ENCODE measurements at places on chromosomes 4 and X. TPM values are rescaled to one million over a fixed set of nuclear protein-coding genes. Genes with fewer than 3 reads are reported as not detected.

DNA sequence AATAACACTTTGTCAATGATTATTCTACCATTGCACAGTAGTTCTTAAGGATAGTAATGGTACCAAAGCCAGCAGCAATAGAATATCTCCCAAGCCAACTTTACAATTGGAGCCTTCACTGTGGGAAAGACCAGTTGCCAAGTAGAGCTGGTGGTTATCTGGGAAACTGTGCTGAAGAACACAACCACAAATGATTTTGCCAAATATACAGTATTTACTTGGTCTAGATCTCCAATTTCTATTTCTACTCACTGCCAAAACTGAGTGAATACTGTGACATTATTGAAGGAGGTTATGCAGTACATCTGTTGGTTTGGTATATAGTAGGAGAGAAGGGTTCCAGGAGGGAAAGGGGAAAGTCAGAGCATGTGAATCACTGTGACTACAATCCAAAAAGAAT is 3.8 kb downstream of the TET2 start:
- H3K27ac ChIP-seq = no peak overlapping the region
- DNase-seq = no peak
- H3K36me3 ChIP-seq = peaks cover 23% of the 10 kb centered on the region
- no peak overlapping the region for H3K4me3 ChIP-seq
- no peaks in the 10 kb centered on the region for H3K27me3 ChIP-seq

GRCh38 chr4:149980941-149981340 is 97.3 kb upstream of the DCLK2 start:
- no peaks in the 10 kb centered on the region for H3K36me3 ChIP-seq
- DNase-seq = peak; percentile 39
- no peak overlapping the region for H3K4me3 ChIP-seq
- no peak overlapping the region for H3K27ac ChIP-seq
- no peaks in the 10 kb centered on the region for H3K27me3 ChIP-seq
- H3K4me1 ChIP-seq = peaks cover 3% of the 10 kb centered on the region

GRCh38 chrX:82127228-82128123 is 925.6 kb downstream of the SH3BGRL start:
- H3K36me3 ChIP-seq = no peaks in the 10 kb centered on the region
- no peak overlapping the region for H3K4me3 ChIP-seq
- no peak for DNase-seq

DNA sequence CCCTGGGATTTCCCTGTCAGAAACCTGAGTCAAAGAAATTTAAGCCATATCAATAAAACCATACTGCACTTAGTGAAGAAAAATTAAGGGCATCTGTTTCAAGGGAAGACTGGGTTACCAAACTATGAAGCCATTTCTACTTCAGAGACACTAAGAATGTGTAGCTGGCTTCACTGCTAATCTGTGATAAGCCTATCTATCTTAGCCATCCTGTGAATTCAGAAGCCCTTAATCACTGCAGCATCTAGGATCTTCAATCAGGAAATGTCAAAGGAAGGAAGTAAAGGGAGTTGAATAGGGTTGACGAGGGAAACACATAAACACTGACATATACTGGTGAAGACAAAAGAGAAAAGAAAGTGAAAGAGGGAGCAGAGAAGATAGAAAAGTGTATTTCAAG is 777.6 kb upstream of the DIAPH2 start:
- H3K4me1 ChIP-seq = no peaks in the 10 kb centered on the region
- no peak overlapping the region for H3K4me3 ChIP-seq
- no peak overlapping the region for H3K27ac ChIP-seq
- no peaks in the 10 kb centered on the region for H3K36me3 ChIP-seq
- no peaks in the 10 kb centered on the region for H3K27me3 ChIP-seq

DNA sequence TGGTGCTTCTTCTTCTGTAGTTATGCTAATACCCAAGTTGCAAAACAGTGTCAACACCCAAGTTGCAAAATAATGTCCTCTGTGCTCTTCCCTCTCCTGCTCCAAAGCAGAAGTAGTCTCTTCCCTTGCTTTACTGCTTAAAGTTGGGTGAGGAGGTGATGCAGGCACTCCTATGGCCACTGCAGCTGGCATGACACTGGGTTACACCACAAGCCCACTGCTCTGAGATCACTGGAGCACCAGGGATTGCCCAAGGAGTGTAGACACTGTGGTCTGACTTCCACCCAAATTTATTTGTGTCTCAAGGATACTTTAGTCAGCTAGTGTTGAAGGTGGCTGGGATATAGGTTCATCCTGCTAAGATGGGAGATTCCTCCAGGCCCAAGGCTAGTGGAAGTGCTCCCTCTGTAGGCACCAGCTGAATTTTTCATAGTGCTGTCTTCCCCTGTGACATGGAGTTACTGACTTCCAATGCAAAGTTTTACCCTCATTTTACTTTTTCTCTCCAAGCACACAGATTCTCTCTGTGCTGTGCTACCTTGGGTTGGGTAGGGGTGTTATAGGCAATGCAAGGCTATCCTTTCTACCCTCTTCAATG is 196.2 kb upstream of the TENT5D start:
- DNase-seq = no peak
- H3K27ac ChIP-seq = no peak overlapping the region
- H3K27me3 ChIP-seq = no peaks in the 10 kb centered on the region
- no peaks in the 10 kb centered on the region for H3K36me3 ChIP-seq
- H3K4me3 ChIP-seq = no peak overlapping the region

GRCh38 chrX:38156838-38157237 is 63.8 kb downstream of the SRPX start:
- H3K27me3 ChIP-seq = no peaks in the 10 kb centered on the region
- H3K27ac ChIP-seq = no peak overlapping the region
- no peak overlapping the region for H3K4me3 ChIP-seq
- H3K4me1 ChIP-seq = no peaks in the 10 kb centered on the region

DNA sequence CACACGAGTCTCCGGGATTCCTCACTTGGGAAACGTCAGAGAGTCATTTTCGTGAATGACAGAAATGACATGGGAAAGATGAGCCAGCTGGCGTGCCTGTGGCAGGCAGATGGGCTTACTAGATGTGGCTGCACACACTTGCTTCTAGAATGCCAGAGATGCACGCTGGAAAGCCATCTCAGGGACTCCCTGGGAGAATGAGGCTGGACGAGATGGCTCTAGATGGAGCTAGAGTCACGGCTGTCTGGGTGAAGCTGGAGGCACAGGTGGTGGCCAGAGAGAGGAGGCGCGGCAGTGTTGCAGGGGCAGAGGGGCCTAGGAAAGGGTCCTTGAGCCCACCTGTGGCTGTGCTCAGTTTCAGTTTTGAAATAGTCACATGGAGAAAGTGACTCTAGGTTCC is 26.0 kb downstream of the TKTL1 start:
- H3K27me3 ChIP-seq = no peaks in the 10 kb centered on the region
- H3K4me3 ChIP-seq = peak overlapping the region; percentile 46

- DNase-seq = no peak
- no peak overlapping the region for H3K4me3 ChIP-seq
- H3K27ac ChIP-seq = no peak overlapping the region
- H3K27me3 ChIP-seq = no peaks in the 10 kb centered on the region
Observed at GRCh38 chr4:162115333-162115732, 48.5 kb downstream of the FSTL5 start.

DNA sequence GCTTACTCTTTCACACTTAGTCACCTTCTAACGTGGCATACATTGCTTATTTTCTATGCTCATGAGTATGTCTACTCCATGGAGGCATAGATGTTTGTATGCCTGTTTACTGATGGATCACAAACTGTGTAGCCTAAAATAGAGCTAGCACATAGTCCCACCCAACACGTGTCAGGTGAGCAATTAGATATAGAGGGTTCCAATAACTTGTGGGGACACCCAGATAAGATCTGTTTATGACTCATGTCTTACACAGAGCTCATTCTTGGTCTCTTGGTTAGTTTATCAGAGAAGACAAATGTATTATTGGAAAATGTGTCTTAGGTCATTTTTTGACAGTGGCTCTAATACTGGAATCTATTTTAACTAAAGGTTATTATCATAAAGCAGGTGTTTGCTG is 6.8 kb downstream of the ZFP42 start:
- H3K27ac ChIP-seq = no peak overlapping the region
- no peaks in the 10 kb centered on the region for H3K4me1 ChIP-seq
- H3K4me3 ChIP-seq = no peak overlapping the region
- H3K27me3 ChIP-seq = peaks cover 3% of the 10 kb centered on the region
- no peaks in the 10 kb centered on the region for H3K36me3 ChIP-seq

- H3K27ac ChIP-seq = no peak overlapping the region
- peaks cover 17% of the 10 kb centered on the region for H3K4me1 ChIP-seq
- no peaks in the 10 kb centered on the region for H3K27me3 ChIP-seq
- H3K36me3 ChIP-seq = peaks cover 2% of the 10 kb centered on the region
Observed at GRCh38 chr4:98253499-98253898, 7.7 kb upstream of the RAP1GDS1 start.

Gene NEXMIF
- total RNA-seq = 1.1 TPM

Gene MYL5
- 22.7 TPM for total RNA-seq

Gene MAGEA2B
- total RNA-seq = not detected

Gene CXCL8
- total RNA-seq = 0.38 TPM

Gene LRIT3
- 0.08 TPM for total RNA-seq

Gene SPRY1
- total RNA-seq = 91.1 TPM

Gene HTN1
- total RNA-seq = not detected

Gene MOB1B
- 19.0 TPM for total RNA-seq

Measured in activated naive CD8-positive, alpha-beta T cell treated with anti-CD3 and anti-CD28 coated beads for 36 hours (primary cell).